ENCODE measurements at places on chromosomes 16 and 17. TPM values are rescaled to one million over a fixed set of nuclear protein-coding genes. Genes with fewer than 3 reads are reported as not detected.

GRCh38 chr17:17982801-17983200 lies 10.1 kb downstream of the DRC3 start:
- no peak overlapping the region for H3K4me3 ChIP-seq
- H3K27me3 ChIP-seq, result no peaks in the 10 kb centered on the region
- peaks cover 22% of the 10 kb centered on the region for H3K4me1 ChIP-seq
- DNase-seq, result no peak
- no peaks in the 10 kb centered on the region for H3K36me3 ChIP-seq

DNA sequence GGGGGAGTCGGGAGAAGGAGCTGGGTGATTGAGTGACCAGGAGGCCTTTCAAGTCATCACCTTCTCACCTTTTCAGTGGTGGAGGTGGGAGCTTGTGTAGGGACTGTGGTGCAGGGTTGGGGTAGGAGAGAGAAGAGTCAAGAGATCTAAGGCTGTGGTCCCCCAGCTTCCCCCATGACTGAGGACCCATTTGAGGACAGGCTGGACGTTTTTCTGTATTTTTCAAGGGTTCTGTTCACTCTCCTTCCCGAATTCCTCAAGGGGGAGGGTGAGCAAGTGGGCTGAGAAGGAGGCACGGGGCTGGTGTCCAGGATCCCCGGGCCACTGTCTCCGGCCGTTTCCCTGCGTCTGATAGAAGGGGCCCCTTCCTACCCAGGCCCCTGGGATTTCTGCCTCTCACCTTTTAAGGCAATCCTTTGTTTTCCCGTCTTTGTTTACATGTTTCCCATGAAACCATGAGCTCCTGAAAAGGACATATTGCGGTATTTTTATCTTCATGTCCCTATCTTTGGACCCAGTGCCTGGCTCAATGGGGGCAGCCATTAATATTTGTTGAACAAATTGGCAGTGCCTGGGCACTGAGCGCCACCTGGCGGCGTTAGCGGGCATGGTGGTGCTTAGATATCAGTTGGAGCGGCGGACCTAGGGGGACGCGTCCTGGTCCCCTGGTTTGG lies 9.2 kb upstream of the CD300A start:
- no peak overlapping the region for H3K27ac ChIP-seq
- no peak overlapping the region for H3K4me3 ChIP-seq
- no peaks in the 10 kb centered on the region for H3K36me3 ChIP-seq
- peaks cover 32% of the 10 kb centered on the region for H3K4me1 ChIP-seq
- peak; percentile 67 for DNase-seq

DNA sequence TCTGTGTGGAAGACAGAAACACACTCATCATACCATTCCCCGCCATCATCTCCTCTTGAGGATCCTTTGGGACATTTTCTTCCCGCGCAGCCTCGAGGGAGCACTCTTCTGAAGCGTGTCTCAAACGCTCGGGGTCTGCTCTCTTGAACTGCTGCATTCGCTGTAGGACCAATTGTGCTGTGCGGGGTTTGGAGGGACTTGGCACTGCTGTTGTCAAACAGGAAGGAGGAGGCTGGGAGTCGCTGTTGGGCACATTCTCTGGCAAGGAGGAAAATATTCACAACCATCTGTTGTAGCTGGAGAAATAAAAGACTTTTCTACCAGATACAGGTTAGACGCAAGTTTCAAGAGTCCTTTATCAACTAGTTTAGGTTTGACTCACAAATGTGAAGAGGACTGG lies 5.0 kb downstream of the SLX4 start:
- no peak overlapping the region for H3K27ac ChIP-seq
- no peak overlapping the region for H3K4me3 ChIP-seq
- no peak for DNase-seq
- H3K27me3 ChIP-seq, result no peaks in the 10 kb centered on the region
- H3K4me1 ChIP-seq, result peaks cover 9% of the 10 kb centered on the region

Gene VPS35L
- polyA plus RNA-seq, result 48.8 TPM

Gene SLC35G6
- not detected for polyA plus RNA-seq

Gene MPV17L
- polyA plus RNA-seq, result 0.04 TPM

All from CD14-positive monocyte (primary cell).